ENCODE measurements at places on chromosomes 1 and 21. TPM values are rescaled to one million over a fixed set of nuclear protein-coding genes. Genes with fewer than 3 reads are reported as not detected.
A peak's percentile ranks its signal among the peaks of the same experiment; 100 is the strongest.

ACTN2 gene
- not detected for polyA plus RNA-seq

SELENBP1 gene
- polyA plus RNA-seq: not detected

CD34 gene
- not detected for polyA plus RNA-seq

SEC16B gene
- polyA plus RNA-seq: 0.18 TPM

HES3 gene
- not detected for polyA plus RNA-seq

SPATC1L gene
- 16.2 TPM for polyA plus RNA-seq

BCAN gene
- 0.54 TPM for polyA plus RNA-seq

RBP7 gene
- polyA plus RNA-seq: not detected

BATF3 gene
- polyA plus RNA-seq: 32.3 TPM

KCNE2 gene
- polyA plus RNA-seq: not detected

- no peak overlapping the region for H3K4me3 ChIP-seq
- no peak for DNase-seq
- H3K36me3 ChIP-seq: no peaks in the 10 kb centered on the region
- H3K4me1 ChIP-seq: no peaks in the 10 kb centered on the region
- no peak overlapping the region for H3K27ac ChIP-seq
- no peaks in the 10 kb centered on the region for H3K27me3 ChIP-seq
These were observed 344.0 kb upstream of the USP24 start for GRCh38 chr1:55559161-55559611.

GRCh38 chr1:239269706-239270105, 116.7 kb upstream of the CHRM3 start:
- no peaks in the 10 kb centered on the region for H3K27me3 ChIP-seq
- H3K27ac ChIP-seq: no peak overlapping the region
- H3K4me3 ChIP-seq: no peak overlapping the region
- no peaks in the 10 kb centered on the region for H3K36me3 ChIP-seq
- no peak for DNase-seq
- no peaks in the 10 kb centered on the region for H3K4me1 ChIP-seq

GRCh38 chr21:46116776-46117585, 19.1 kb downstream of the COL6A2 start:
- H3K27me3 ChIP-seq: no peaks in the 10 kb centered on the region
- H3K27ac ChIP-seq: no peak overlapping the region
- no peaks in the 10 kb centered on the region for H3K36me3 ChIP-seq
- no peaks in the 10 kb centered on the region for H3K4me1 ChIP-seq
- no peak for DNase-seq

DNA sequence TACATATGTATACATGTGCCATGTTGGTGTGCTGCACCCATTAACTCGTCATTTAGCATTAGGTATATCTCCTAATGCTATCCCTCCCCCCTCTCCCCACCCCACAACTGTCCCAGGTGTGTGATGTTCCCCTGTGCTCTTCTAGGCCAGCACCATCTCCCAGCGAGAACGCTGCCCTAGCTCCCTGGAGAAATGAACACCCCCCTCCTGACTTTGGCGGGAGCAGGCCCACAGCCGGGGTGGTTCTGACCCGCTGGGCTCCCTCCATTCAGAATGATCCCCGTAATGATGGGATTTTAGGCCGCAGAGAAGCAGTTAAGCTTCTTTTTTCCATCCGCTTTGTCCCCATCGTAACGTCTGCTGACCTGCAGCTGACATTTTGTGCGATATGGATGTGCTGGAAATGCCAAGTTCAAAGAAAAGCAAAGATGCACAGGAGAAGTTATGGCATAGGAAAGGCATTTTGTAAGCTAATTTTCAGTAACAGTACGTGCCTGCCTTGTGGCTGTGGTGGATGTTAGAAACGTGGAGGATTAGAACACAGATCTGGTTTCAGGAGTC, 39.3 kb downstream of the ELK4 start:
- peak overlapping the region; percentile 71 for H3K27ac ChIP-seq
- peaks cover 38% of the 10 kb centered on the region for H3K4me1 ChIP-seq

GRCh38 chr1:84939151-84939550, 46.1 kb upstream of the LPAR3 start:
- no peaks in the 10 kb centered on the region for H3K4me1 ChIP-seq
- H3K27ac ChIP-seq: no peak overlapping the region
- H3K27me3 ChIP-seq: no peaks in the 10 kb centered on the region
- DNase-seq: no peak

DNA sequence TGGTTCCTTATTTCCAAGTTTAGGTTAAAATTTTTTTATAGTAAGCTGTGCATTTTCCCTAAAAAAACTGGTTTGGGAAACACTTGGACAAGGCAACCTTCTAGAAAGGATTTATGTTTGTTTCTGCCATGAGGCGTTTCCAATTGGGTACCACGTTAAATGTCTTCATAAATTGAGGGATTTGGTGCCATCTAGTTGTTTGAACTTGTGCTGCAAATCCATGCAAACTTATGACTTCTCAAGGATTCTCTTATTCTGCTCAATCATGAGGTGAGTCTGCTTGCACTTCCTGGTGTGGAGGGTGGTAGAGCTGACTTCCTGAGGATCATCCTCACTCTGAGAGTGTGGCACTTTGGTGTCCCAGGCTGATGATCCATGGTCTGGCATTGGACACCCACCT, 123.3 kb downstream of the PCNX2 start:
- no peaks in the 10 kb centered on the region for H3K4me1 ChIP-seq
- H3K4me3 ChIP-seq: no peak overlapping the region
- no peak overlapping the region for H3K27ac ChIP-seq
- H3K36me3 ChIP-seq: no peaks in the 10 kb centered on the region
- H3K27me3 ChIP-seq: no peaks in the 10 kb centered on the region

GRCh38 chr21:33916200-33916567, 580 bp upstream of the ATP5PO start:
- peak overlapping the region; percentile 39 for H3K4me3 ChIP-seq
- H3K27me3 ChIP-seq: no peaks in the 10 kb centered on the region
- peaks cover 7% of the 10 kb centered on the region for H3K4me1 ChIP-seq
- no peaks in the 10 kb centered on the region for H3K36me3 ChIP-seq
- peak overlapping the region; percentile 3 for H3K27ac ChIP-seq

DNA sequence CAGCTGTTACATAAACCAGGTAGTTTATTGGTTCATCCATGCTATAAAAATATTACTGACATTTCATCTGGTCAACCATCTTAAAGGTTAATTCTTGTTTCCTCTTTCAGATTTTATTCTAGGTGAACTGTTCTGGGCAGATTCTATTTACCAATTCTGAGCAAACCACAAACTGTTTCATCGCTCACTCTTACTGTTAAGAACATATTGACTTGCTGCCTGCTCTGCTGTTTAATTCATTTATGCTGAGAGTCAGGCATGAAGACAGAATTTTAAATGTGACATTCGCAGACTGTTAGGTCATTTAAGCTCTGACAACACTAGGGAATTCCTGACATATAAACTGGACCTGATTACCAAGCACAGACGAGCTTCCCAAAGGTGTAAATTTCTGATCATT, 98.3 kb downstream of the PIGK start:
- DNase-seq: no peak
- no peaks in the 10 kb centered on the region for H3K27me3 ChIP-seq
- no peaks in the 10 kb centered on the region for H3K4me1 ChIP-seq
- no peak overlapping the region for H3K4me3 ChIP-seq

- no peaks in the 10 kb centered on the region for H3K36me3 ChIP-seq
- no peak overlapping the region for H3K4me3 ChIP-seq
- H3K4me1 ChIP-seq: no peaks in the 10 kb centered on the region
- H3K27ac ChIP-seq: no peak overlapping the region
- no peaks in the 10 kb centered on the region for H3K27me3 ChIP-seq
These were observed 7.4 kb upstream of the MPL start for GRCh38 chr1:43329995-43330751.

- H3K4me1 ChIP-seq: no peaks in the 10 kb centered on the region
- DNase-seq: no peak
- no peak overlapping the region for H3K4me3 ChIP-seq
- no peak overlapping the region for H3K27ac ChIP-seq
- H3K27me3 ChIP-seq: peaks cover 2% of the 10 kb centered on the region
These were observed 110.8 kb downstream of the PLXNA2 start for GRCh38 chr1:208133355-208133754.

DNA sequence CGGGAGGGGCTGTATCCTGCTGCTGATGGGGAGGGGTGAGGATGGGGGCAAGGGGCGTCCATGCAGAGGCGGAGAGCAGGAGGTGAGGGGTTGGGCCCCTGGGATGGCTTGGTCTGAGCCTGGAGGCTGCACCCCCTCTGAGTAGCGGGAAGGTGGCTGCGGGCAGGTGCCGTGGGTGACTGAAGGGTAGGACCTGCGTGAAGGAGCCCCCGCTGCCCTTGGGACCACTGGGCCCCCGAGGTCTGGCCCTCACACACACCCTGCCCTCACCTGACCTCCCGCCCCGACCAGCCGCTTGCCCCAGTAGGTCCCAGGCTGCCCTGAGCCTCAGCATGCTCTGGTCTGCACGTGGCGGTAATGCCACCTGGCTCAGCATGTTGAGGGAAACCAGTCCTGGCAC, 12.8 kb upstream of the SKI start:
- H3K27me3 ChIP-seq: no peaks in the 10 kb centered on the region
- H3K27ac ChIP-seq: no peak overlapping the region
- no peak for DNase-seq
- H3K4me3 ChIP-seq: no peak overlapping the region

GRCh38 chr21:25425156-25425555, 182.1 kb downstream of the MRPL39 start:
- H3K27me3 ChIP-seq: no peaks in the 10 kb centered on the region
- DNase-seq: no peak
- no peaks in the 10 kb centered on the region for H3K36me3 ChIP-seq

GRCh38 chr1:95953015-95953414, 719.0 kb downstream of the RWDD3 start:
- no peak for DNase-seq
- H3K4me3 ChIP-seq: no peak overlapping the region
- H3K27me3 ChIP-seq: no peaks in the 10 kb centered on the region
- H3K27ac ChIP-seq: no peak overlapping the region
- no peaks in the 10 kb centered on the region for H3K4me1 ChIP-seq

- no peaks in the 10 kb centered on the region for H3K27me3 ChIP-seq
- peaks cover 9% of the 10 kb centered on the region for H3K4me1 ChIP-seq
- no peak for DNase-seq
- no peak overlapping the region for H3K4me3 ChIP-seq
- no peak overlapping the region for H3K27ac ChIP-seq
These were observed 11.5 kb upstream of the SRP9 start for GRCh38 chr1:225765982-225766674.

- no peak overlapping the region for H3K4me3 ChIP-seq
- no peaks in the 10 kb centered on the region for H3K4me1 ChIP-seq
- no peak overlapping the region for H3K27ac ChIP-seq
- H3K36me3 ChIP-seq: no peaks in the 10 kb centered on the region
- DNase-seq: no peak
- no peaks in the 10 kb centered on the region for H3K27me3 ChIP-seq
These were observed 7.1 kb downstream of the NBL1 start for GRCh38 chr1:19651141-19651737.

DNA sequence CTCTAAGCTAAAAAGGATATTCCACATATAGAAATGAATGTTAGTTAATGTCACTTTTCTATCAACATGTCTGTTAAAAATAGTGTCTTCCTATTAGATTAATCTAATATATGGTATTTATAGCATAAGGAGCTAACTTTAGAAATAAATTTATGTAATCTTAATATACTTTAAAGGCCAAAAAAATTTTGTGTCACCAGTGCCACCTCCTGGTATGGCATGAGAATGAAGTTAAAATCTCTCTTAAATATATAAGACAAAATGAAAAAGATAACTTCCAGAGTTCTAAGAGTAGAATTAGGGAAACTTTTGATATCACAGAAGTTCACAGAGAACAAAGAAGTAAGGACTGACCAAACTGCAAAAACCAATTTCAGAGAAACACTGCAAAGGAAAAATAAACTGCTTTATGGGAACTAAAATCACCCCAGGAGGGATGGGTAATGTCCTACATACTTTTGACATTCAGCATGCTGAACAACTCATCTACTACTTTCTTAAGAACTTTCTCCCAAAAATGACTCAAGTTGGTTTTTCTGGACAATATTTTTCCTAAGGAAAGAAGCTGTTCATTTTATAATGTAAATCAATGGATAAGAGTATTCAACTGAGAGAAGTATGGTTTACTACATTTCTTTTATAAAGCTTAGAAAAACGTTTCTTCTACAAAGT, 82.8 kb downstream of the TRIM33 start:
- no peak overlapping the region for H3K27ac ChIP-seq
- H3K27me3 ChIP-seq: no peaks in the 10 kb centered on the region
- H3K36me3 ChIP-seq: peaks cover 5% of the 10 kb centered on the region

GRCh38 chr1:93888900-93889299, 9.9 kb upstream of the DNTTIP2 start:
- no peaks in the 10 kb centered on the region for H3K4me1 ChIP-seq
- no peaks in the 10 kb centered on the region for H3K27me3 ChIP-seq
- H3K4me3 ChIP-seq: no peak overlapping the region
- no peak for DNase-seq
- H3K36me3 ChIP-seq: peaks cover 1% of the 10 kb centered on the region
- no peak overlapping the region for H3K27ac ChIP-seq

- H3K27me3 ChIP-seq: no peaks in the 10 kb centered on the region
- DNase-seq: no peak
- peaks cover 9% of the 10 kb centered on the region for H3K4me1 ChIP-seq
- H3K4me3 ChIP-seq: no peak overlapping the region
These were observed 5.9 kb upstream of the SLC6A9 start for GRCh38 chr1:44037154-44037553.

DNA sequence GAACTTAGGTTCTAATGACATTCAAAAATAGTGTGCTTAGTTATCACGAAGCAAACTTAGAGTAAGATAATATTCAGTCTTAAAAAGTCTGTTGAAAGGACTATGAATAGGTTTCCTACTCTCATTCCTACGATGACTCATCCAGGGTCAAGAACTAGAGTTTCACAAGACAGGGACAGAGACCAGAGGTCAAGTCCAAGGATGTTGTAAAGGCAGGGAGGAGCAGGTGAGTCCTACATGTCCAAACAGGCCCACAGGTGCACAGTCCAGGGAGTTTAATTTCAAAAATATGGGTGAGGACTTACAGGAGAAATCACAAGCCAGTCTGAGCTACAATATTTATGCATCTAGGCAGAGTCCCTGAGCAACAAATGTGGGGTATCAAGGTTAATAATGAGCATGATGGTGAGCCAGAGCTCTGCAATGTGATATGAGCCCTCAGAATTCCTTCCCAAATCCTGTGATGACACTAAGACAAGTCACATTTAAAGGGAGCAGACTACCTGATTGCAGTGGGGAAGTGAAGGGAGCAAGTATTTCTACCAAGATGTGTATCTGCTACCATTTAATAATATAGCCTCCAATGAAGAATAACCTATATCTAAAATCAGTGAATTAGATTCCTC, 100.0 kb upstream of the NRIP1 start:
- DNase-seq: no peak
- H3K27ac ChIP-seq: no peak overlapping the region
- no peak overlapping the region for H3K4me3 ChIP-seq
